Stimulated activated CD8-positive, alpha-beta memory T cell treated with anti-CD3 and anti-CD28 coated beads, Interleukin-7, amount 100 ng/mL, for 1 hour (primary cell): ENCODE measurements at places on chromosomes 3 and 15.
A peak's percentile ranks its signal among the peaks of the same experiment; 100 is the strongest.

GRCh38 chr3:117454254-117454653 is 744.7 kb downstream of the TUSC7 start:
- DNase-seq: no peak

DNA sequence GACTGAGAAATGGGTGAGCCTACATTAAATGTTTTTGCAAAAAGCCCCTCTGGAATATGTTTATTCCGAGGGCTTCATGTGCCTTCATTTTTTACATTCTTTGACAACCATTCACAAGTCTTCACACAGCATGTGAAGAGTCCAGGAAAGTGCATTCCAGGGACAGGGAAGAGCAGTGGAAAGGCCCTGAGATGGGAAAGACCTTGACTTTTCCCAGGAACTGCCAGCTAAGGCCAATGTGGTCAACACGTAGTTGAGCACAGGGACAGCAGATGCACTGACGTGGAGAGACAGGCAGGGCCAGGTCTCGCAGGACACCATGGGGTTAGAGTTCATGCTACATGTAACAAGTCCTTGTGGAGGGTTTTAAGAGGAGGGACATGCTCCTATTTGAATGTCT is 21.7 kb downstream of the SSR3 start:
- no peak for DNase-seq

GRCh38 chr3:72120039-72120438 is 335.1 kb upstream of the PROK2 start:
- DNase-seq: no peak

GRCh38 chr15:82108489-82109078 is 62.8 kb upstream of the MEX3B start:
- DNase-seq: peak; percentile 23

DNA sequence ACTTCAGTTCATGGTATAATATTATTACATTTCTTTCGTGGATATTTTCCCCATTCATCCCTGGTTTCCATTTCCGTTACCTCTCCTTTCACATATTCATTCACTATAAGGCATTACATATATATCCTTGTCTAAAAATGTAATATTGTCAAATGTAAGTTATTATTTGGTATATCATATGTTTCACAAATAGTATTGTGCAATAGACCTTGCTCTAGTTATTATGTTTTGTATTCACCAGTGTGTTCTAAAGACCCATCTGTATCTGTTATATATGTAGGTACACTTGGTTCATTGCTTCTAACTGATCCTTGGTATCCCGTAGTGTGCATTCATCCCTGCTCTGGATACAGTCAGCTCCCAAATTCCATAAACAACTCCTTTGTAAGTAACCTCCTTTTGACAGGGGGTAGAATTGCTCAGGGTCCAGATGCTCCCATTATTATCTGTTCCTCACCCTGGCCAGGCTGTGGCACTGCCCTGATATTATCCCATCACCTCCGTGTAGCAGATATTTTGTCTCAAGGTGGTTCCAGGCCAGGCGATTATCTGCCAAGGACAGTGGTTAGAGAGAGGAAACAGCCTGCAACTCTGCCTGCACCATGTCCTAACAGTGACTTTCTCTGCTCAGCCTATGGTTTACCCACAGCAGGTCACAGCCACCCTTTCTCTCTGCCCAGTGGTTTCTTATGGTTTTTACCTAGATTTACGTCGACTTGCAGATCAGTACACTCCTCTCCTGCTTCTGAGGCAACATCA is 29.2 kb downstream of the PAQR9 start:
- DNase-seq: no peak

DNA sequence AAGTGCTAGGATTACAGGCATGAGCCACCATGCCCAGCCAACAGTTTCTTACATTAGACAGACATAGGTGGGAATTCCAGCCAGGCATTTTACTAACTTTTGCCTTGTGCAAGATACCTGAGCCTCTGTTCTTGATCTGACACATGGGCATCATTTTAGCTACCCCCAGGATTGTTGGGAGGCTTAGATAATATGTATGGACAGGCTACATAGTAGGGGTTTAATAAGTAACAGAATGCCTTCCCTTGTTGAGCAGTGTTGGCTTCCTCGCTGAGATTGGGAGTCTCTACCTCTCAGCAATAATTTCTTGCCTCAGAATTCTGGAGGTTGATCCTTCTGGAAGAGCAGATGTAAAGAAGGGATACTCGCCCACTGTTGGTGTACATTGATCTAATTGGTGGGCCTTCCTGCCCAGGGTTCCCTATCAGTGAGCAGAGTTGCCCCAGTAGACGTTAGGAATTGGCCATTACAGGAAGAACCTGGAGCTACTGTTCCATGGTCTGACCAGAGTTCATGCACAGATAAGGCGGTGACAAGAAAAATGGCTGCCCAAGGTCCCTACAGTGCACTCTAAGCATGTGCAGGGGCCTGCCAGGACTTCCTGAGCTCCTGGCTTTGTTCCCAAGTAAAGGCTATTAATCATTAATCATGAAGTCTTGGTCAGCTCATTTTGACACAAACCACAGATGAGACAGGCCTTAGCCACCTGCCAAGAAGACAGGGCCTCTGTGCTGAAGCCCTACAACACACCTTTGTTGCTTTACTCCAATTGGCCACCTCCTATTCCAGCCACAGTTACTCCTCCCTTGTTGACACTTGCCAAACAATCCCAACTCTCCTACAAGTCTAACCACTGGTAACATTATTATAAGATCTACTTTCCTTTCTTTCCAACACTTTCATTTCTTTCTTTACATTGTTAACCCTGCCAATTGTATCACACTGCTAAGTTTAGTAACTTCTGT is 5.0 kb upstream of the IL17RE start:
- no peak for DNase-seq

DNA sequence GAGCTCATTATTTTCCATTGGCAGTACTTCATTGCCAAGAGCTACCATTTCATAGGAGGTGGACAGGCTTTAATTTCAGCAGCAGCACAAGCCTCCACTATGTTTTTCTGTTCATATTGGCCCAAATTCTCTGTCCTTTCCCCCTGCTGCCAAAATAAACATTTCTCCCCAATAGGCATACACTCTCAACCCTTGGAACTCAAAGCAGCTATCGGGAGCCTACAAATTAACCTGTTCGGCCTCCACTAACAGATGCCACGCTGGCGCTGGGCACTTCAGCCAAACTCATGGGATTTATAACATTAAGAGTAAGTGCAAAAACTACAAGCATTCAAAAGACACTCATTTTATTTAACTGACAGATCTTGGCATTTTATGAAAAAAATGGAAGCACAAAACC is 95.7 kb downstream of the NSUN3 start:
- no peak for DNase-seq

GRCh38 chr3:132730891-132731580 is 8.8 kb upstream of the NPHP3 start:
- no peak for DNase-seq

DNA sequence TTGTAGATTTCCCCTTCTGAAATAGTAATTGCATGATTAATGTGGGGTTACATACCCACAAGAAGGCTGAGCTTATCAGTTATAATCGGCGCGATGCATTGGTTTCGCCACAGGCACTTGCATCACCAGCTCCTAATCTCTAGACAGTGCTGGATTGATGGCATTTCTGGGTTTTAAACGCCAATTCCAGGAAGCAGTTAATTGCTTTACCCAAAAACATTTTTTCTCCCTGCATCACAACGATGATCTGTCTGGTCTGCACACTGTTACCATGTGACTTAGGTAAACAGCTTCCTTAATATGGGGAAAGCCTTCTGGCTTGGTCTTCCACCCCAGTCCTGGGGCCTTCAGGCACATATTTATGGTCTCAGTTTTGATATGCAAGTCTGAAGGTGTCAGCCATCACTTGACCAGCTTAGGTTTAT is 70.0 kb upstream of the HEG1 start:
- DNase-seq: no peak

DNA sequence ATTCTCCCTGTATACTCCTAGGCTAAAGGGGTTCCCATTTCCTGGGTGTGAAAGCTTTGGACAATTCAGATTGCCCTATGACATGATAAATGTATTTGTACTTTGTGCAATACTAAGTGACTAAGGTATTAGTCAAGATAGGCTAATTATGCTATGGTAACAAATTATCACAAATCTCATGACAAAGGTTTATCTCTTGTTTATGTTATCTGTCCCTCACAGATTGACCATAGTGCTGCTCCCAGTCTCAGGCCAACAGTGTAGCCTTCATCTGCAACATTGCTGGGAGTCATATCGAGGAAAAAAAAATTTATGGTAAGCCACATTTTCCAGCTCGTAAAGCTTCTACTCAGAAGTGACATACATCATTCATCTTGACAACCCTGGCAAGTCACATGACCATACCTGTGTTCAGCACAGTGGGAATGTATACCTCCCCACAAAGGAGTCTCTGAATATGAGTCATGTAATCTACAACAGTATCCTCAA is 346.2 kb downstream of the IGSF11 start:
- no peak for DNase-seq

- DNase-seq: no peak
Observed at GRCh38 chr15:28914483-28915023, 28.8 kb downstream of the APBA2 start.

GRCh38 chr3:106824856-106825255 is 552.4 kb upstream of the CCDC54 start:
- no peak for DNase-seq

DNA sequence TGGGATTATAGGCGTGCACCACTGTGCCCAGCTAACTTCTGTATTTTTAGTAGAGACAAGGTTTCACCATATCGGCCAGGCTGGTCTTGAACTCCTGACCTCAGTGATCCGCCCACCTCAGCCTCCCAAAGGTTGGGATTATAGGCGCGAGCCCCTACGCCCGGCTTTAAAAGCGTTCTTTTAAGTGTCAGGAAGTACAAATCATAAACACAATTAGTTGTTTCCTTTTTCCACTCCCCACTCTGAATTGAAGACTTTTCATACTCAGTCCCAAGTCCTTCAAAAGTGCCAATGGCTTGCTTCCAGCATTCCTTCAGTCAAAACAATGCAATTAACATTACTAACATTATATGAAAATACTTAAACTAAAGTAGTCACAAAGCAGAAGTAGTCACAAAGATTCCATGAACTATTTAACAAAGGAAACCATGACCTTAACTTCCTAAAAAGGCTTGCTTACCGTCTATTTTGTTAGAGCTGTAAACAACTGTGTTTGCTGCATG is 8.1 kb downstream of the WDR82 start:
- DNase-seq: no peak

DNA sequence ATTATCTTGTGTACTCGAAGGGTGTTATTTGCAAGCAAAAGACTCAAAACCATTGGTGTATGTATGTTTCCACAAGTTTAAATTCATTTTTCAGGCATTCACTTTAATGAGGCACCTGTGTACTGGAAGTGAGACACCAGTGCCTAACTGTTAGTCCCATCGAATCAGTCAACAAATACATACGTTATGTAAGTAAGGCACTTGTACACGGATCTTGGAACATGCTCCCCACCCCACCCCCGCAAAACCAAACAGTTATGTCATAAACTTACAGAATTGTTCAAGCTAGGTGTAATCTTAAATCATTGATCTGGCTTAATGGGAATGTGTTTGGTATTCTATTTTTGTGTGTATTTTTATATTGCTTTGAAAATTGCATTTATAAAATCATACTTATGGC is 17.1 kb downstream of the LRRC28 start:
- DNase-seq: no peak

GRCh38 chr3:78455166-78455565 is 1312.6 kb downstream of the ROBO1 start:
- DNase-seq: no peak

GRCh38 chr3:17423786-17424536 is 318.5 kb downstream of the TBC1D5 start:
- DNase-seq: no peak

DNA sequence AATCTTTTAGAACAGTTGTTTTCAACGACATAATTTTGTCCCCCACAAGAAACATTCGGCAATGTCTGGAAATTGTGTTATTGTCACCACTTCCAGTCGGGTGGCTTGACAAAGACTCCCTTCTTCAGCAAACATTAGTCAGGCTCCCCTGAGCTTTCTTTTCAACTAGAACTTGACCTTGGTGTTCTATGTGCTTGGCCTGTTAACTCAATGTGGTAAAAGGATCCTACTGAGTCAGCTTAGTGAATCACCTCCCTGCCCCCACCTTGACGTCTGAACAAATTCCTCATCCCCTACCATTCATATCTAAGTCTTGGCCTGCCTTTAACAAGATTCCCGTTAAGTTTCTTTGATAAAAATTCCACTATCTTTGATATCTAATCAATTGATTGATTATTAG is 465.0 kb upstream of the ROBO1 start:
- no peak for DNase-seq
